ENCODE measurements at places on chromosomes 11 and 22.
A peak's percentile ranks its signal among the peaks of the same experiment; 100 is the strongest.

- no peak for DNase-seq
Measured at GRCh38 chr11:109996060-109996459, 97.1 kb upstream of the ZC3H12C start.

DNA sequence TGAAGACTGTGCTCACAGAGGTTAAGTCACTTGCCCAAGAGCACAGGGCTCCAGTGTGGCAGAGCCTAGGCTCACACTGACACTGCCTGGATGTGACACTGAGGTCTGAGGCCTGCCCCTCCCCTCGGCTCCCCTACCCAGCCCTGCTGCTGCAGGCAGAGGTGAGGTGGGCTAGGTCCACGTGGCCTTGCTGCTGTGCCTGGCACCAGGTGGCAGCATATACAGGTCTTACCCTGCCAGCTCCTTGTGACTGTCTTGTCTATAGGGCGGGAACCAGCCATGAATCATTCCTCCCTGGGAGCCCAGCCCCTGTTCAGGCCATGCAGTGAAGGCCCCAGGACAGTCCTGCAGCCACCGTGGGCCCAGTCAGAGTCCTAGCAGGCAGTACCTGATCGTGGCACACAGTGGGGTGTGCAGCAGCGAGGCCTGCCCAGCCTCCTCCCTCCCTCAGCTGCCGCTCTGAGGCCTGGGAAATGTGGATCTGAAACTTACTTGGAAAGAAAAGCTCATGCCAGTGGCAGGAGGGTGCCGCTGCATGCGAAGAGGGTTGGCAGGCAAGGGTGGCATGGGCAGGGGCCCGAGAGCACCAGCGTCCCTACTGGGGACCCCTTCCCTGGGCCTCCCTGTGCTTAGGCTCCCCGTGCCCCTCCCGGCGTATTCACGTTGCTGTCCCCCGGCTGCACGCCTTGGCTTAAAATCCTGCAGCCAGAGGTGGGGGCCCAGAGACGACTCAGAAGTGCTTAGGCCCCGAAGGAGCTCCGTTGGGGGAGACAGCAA, 1.2 kb upstream of the CERK start:
- DNase-seq: no peak

- DNase-seq: no peak
Measured at GRCh38 chr11:121892131-121892681, 223.8 kb downstream of the BLID start.

DNA sequence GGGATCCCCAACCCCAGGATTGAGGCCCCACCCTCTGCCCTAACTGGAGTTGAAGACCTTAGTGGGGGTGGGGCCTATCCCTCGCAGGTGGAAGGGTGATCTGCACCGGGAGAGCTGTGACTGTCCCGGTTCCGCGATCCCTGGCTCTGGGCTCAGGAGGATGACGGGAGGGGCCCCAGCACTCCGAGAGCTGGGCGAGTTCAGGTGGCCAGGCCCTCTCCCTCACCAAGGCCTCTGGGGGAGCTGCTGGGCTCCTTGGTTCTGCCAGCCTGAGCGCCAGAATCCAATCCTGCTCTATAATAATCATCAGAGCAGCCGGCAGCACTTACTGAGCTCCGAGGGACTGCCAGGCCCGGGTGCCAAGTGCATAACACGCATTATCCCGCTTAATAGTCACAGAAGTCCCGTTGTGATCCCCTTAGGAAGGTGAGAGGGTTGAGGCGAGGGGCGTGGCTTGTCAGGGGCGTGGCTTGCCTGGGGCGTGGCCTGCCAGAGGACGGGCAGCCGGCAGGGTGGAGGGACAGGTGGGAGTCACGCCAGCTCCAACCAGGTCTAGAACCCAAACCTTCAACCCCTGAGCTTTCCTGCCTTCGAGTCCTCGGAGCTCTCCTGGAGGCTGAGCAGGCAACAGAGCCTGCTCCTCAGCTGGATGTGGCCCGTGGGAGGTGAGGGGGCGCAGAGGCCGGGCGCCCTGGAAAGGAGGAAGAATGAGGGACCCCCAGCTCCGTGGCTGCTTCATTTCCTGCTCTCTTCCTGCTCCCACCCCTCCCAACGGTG, 7.3 kb upstream of the SYT7 start:
- no peak for DNase-seq

GRCh38 chr11:117384045-117384444, 56.4 kb downstream of the CEP164 start:
- DNase-seq: peak; percentile 86

- no peak for DNase-seq
Measured at GRCh38 chr22:17960695-17961445, 63.5 kb downstream of the MICAL3 start.

- no peak for DNase-seq
Measured at GRCh38 chr22:47354668-47355387, 592.4 kb downstream of the TBC1D22A start.

- DNase-seq: no peak
Measured at GRCh38 chr11:62539238-62539925, 7.2 kb downstream of the AHNAK start.

GRCh38 chr22:28179392-28179791, 260.3 kb upstream of the PITPNB start:
- DNase-seq: no peak

- DNase-seq: no peak
Measured at GRCh38 chr11:77470504-77470903, 3.4 kb downstream of the PAK1 start.

GRCh38 chr22:49735411-49735900, 92.2 kb downstream of the BRD1 start:
- DNase-seq: no peak

DNA sequence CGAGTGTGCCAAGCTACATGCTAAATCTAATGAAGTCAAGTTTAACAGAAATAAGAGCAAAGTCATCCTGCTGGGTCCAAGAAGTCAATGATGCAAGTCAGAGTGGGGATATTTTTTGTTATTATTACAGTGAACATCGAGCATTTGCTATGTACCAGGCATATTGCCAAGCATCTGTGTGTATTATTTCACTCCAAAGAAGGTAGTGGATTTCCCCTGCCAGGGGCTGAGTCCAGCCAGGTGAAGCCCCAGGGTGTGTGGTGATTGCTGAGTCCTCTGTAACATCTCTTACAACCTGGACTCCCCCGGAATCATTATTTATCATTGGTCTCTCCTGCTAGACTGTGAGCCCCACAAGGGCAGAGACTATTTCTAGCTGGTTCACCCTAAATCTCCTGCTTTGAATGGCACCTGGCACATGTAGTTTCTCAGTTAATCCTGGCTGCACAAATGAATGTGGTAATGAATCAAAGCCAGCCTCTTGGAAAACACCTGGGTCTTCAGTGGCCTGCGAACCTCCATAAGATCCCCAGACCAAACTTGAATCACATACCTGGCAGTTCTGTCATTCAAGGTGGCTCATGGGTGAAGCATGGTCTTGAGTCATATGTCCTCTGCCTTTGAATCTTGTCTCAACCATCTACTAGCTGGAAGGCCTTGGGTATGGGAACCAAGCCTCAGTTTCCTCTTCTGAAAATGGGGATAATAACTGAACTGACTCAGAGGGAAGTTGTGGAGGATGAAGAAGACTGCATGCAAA, 549.2 kb downstream of the MIAT start:
- peak; percentile 54 for DNase-seq

GRCh38 chr11:8870411-8871170, 40.4 kb upstream of the AKIP1 start:
- DNase-seq: peak; percentile 69

- DNase-seq: no peak
Measured at GRCh38 chr11:108906329-108906728, 241.5 kb downstream of the DDX10 start.

DNA sequence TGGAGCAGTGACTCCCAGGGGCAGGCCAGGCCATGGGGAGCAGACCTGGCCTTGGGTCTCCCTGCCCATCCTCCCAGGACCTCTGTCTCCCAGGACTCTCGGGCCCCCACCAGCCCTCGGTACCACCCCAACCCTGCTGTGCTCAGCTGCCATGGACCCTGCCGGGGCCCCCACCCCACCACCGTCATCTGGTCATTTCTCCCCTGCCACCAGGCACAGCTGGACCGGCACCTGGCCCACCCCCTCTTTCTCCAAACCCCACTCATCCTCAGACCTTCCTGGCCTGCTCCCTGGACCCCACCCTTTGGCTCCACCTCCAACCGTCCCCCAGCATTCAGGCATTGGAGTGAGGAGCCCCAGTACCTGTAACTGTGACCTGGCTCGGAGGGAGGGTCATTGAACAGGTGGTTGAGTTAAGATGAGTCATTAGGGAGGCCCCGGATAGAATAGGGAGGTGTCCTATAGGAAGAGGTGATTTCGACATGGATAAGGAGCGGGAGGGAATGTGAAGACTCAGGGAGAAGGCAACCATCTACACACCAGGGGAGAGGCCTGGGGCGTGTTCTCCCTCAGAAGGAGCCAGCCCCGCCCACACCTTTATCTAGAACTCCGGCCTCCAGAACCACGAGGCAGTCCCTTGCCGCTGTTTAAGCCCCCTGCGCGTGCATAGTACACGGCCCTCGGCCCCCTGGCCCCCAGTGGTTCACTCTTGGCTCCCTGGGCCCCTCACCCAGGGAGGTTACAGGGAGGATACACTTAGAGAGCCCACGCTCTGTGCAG, 1395.9 kb downstream of the BRD1 start:
- DNase-seq: no peak

GRCh38 chr11:77866336-77866735, 45.4 kb downstream of the AAMDC start:
- DNase-seq: no peak

- DNase-seq: no peak
Measured at GRCh38 chr11:693887-694562, 997 bp downstream of the DEAF1 start.

DNA sequence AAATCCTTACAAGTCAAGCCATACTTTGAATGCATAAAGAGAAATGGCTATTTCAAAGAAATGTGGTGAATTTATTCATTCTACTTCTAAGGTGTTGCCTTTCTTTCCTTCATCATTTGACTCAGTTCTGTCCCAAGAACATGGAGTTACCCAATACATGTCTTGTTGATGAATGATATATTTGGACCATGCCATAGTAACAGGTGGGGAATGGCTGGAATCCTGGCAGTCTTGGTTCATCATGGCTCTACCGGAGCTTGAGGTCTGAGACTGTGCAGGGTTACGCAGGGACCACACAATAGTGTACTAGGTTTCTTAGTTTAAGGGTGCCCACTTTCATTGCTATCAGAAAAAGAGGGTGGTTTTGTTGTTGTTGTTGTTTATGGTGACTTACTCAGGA, 40.3 kb upstream of the MPEG1 start:
- DNase-seq: no peak

GRCh38 chr11:9823887-9824385, 160.1 kb downstream of the SWAP70 start:
- DNase-seq: peak; percentile 31

- DNase-seq: no peak
Measured at GRCh38 chr11:45182902-45183301, 36.5 kb downstream of the PRDM11 start.

- no peak for DNase-seq
Measured at GRCh38 chr11:112298535-112298934, 37.9 kb upstream of the PLET1 start.

- DNase-seq: no peak
Measured at GRCh38 chr11:86571273-86571948, 101.0 kb downstream of the ME3 start.

GRCh38 chr11:70526116-70527045, 128.1 kb downstream of the CTTN start:
- DNase-seq: no peak

DNA sequence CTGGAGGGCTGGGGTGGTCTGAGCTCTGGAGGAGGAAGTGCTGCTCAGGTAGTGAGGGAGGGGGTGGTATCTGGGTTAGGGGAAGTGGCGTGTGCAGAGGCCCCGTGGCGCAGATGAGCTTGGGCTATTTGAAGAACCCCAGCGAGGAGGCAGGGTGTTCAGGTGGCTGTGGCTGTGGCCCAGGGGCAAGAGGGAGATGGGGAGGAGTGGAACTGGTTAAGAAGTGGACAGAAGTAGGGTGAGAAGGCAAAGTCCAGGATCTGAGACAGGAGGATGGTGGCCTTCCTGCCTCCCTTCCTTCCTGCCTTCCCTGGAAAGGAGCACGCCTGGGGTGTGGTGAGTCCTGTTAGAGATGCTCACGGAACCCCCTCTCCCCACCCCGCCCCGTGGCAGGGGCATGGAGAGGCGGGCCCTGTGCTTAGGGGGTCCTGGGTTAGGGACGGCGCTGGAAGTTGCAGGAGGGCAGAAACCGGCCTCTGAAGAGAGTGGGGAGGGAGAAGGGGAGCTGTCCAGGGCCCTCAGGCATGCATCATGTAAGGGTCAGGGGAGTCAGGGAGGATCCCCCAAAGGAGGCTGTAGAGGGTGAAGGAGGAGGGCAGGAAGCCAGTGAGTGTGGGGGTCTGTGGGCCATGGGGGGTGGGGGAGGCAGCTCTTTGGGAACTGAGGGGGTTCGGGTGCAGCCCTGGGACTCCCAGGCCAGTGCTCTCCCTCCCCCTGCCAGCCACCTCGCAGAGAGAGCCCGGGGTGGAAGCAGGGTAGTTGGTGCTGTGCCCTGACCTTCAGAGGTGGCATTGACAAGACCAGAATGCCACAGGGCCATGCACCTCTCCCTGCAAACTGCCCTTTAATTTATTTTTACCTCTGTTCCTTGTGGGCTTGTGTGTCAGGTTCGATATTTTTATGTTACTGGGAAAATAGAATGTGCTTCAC, 63.7 kb upstream of the PARVG start:
- DNase-seq: no peak

GRCh38 chr11:121670266-121670665, 217.5 kb upstream of the SORL1-AS1 start:
- DNase-seq: no peak

- DNase-seq: no peak
Measured at GRCh38 chr11:13699870-13700269, 31.4 kb downstream of the FAR1 start.

GRCh38 chr11:23990346-23991164, 506.3 kb upstream of the LUZP2 start:
- DNase-seq: no peak

- no peak for DNase-seq
Measured at GRCh38 chr11:119460582-119460981, 37.6 kb upstream of the THY1 start.

All from epithelial cell of prostate (primary cell).